C1 segment of cervical spinal cord (tissue), 14 donors: ENCODE measurements at places on chromosomes 3 and 15.

GRCh38 chr15:75594276-75594675, 15.2 kb upstream of the PTPN9 start:
- no peak for DNase-seq

DNA sequence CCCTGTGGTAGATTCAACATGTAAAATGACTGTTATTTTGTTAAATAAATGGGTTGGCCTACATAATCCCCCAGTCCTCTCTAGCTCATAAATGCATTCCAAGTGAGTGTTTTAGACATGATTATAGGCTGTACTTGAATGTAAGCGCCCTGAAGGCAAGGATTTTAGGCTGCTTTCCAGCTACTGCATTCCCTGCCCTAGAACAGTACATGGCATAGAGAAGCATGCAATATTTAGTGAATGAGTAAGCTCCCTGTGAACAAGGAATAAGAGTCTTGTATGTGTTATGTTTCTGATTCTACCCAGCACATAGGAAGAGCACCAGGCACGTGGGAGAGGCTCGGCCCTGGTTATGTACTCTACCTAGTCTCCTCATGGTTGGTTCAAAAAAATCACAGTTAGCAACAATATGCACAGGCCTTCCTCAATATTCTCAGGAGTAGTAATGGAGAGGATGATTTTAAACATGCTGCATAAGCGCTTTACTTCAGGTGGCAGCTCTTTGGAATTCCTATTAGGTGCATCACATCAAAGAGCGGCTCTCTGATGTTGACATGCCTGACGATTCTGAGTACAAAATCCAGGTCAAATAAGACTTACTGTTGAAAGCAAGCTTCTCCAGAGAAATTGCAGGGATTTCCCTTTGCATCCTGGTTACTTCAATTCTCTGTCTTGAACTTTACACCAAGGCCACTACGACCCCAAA, 456.6 kb downstream of the MAGI1 start:
- DNase-seq = no peak

GRCh38 chr15:90295270-90295648, 29.8 kb downstream of the NGRN start:
- DNase-seq = no peak

GRCh38 chr3:65808824-65809223, 229.9 kb downstream of the MAGI1 start:
- DNase-seq = no peak

GRCh38 chr3:18372786-18373405, 52.2 kb downstream of the SATB1 start:
- no peak for DNase-seq

- no peak for DNase-seq
Measured at GRCh38 chr3:188780193-188781147, 391.3 kb upstream of the TPRG1 start.

DNA sequence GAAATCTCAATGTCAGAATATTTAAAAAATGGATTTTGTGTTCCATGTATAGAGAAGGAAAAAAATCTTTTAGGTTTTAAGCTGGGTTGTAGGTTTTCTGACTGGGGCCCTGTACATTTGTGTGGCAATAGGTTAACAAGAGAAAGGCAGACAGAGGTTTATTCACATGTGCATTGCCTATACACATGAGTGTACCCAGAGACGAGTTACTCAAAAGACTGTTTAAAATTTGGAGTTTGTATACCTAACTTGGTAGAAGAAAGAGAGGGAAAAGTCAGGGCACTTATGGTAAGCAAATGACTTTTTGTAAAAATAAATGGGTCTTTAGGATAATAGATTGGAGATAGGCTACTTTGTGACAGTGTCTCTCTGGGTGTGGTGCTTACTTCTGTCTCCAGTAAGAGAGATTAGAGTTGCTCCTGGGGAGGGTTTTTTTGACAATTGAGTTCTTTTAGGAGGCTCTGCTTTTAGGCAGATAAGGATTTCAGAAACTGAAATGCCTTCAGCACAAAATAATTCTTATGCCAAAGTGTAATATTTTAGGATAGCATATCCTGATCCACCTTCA, 225.2 kb downstream of the TCF12 start:
- no peak for DNase-seq
